ENCODE measurements at places on chromosomes 2 and 18.
A peak's percentile ranks its signal among the peaks of the same experiment; 100 is the strongest.

DNA sequence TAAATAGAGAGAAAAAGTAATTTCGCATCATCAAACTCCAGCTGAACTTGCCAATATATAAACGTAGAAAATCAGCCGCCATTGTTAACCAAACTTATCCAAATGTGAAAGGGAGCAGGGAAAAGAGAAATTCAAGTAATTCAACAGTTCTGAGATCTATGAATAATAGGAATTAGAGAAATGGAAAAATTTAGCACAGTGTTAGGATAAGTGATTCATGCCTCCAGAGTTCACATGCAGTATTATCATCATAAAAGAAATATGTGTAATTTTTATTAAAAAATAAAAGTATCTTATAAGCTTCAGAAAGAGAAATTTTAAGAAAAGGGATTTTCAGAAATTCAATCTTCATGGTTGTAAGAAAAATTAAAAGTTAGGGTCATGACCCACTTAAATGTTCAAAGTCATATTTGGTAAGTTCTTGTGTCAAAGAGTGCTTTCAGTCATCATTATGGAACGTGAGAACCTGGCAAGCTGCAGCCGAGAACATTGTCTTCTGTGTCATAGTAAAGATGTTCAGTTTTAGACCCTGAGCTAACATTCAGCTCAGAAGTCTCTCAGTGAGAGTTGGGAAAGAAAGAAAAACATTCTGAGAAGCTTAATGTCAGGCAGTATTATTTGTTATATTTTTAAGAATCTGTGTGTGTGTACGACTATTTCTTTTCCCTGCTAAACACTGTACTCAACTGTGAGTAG, 414.3 kb upstream of the RGPD4 start:
- no peak for DNase-seq

DNA sequence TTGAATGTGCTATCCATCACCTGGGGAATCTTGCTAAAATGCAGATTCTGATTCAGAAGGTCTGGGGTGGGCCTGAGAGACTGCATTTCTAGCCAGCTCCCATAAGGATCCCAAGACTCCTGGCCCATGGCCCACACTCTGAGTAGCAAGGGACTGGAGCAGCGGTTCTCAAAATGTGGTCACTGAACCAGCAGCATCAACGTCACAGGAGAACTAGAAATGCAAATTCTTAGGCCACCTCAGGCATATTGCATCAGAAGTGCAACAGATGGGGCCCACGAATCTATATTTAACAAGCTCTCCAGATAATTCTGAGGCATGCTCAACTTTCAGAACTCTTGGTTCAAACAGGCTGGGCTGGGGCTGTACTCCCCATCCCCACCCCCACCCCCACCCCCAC, 74.6 kb downstream of the DHRS9 start:
- no peak for DNase-seq

GRCh38 chr2:121255358-121255757, 29.6 kb downstream of the TFCP2L1 start:
- no peak for DNase-seq

DNA sequence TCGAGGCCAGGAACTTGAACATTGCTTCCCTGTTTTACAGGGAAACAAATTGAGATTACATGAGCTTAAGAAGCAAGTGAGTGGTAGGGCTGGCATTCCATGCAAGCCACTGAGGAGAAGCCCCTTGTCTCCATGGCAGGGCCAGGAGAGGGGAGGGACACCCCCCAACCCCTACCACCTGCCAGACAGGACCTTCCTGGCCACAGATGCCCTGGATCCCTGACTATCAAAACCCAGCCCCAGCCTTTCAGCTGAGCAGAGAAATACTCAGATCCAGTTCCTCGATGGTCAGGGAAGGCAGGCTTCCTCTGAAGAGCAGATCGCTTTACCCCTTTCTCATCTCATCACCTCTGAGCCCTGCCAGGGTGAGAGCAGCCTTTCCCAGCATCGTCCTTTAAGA, 53.8 kb upstream of the ALPP start:
- no peak for DNase-seq

DNA sequence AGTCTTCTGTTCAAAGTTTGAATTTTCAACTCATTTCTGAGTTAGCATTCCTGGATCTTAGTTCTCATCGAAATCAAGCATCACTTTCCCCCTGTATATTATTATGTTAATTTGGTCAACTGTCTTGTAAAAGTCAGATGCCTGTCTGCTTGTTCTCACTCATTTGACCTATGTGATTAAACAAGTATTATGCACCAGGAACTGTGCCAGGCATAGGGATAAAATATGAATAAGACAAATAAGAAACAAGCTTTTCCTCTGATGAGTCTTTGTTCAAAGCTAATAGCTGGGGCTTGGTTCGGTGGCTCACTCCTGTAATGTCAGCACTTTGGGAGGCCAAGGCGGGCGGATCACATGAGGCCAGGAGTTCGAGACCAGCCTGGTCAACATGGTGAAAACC, 19.7 kb upstream of the EMILIN2 start:
- DNase-seq = no peak

GRCh38 chr2:181814057-181814491, 77.5 kb upstream of the ITPRID2 start:
- DNase-seq = no peak

DNA sequence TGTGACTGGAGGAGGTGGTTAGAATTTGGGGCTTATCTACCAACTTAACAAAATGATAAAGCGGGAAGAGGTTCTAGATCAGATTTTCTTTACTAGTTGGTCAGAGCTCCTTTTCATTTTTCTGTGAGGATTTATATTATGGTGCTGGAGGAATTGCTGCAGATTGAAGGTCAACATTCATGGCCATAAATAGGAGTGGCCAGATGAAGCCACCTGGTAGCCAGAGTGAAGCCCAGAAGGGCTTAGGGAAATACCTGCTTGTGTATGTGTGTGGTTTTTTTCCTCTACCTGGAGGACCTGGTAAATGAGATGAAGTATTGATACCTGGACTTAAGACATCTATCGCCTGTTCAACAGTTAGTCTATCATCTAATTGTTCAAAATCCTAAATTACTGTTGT, 122.9 kb upstream of the MSTN start:
- DNase-seq = no peak

GRCh38 chr2:216220976-216221375, 111.8 kb downstream of the XRCC5 start:
- no peak for DNase-seq

DNA sequence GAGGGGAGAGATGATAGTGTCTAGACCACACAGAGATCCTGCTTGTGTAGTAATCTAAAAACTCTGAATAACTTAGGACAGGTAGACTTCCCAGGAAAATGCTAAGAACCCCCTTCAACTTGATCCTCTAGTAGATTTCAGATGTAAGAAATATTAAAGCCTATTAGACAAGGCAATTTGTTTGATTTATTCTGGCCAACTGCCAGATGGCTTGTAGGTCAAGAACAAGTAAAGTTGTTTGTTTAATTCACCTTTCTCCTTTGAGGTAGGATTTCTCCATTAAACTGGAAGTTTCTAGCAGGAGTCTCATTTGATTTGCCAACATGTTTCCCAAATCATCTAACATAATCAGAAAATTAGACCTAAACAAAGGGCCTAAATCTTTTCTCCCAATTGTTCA, 48.6 kb downstream of the SH3RF3 start:
- DNase-seq = no peak

GRCh38 chr2:164766216-164766953, 75.2 kb downstream of the COBLL1 start:
- no peak for DNase-seq

DNA sequence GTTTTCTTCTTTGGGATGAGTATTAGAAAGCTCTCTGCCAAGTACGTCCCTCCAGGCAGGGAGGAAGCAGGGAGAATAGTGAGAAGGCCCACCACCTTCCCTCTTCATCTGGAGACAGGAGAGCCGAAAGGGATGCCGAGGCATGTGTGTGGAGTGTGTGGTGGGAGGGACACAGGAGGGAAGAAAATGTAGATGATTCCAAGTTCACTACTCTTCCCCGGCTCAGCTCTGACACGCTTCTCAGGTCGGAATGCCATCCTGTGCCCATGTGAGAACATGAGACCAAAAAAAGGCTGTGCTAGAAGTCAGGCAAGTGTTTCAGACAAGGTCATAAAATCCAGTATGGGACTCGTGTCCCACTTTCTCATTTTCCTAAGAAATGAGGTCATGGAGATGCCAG, 47.4 kb downstream of the GYPC start:
- DNase-seq = no peak

- DNase-seq = peak; percentile 65
Observed at GRCh38 chr2:8684878-8685696, 3.2 kb downstream of the ID2 start.

GRCh38 chr18:35807811-35808335, 164.6 kb upstream of the RMP24 start:
- no peak for DNase-seq

- no peak for DNase-seq
Observed at GRCh38 chr2:105904938-105905337, 160.2 kb downstream of the NCK2 start.

DNA sequence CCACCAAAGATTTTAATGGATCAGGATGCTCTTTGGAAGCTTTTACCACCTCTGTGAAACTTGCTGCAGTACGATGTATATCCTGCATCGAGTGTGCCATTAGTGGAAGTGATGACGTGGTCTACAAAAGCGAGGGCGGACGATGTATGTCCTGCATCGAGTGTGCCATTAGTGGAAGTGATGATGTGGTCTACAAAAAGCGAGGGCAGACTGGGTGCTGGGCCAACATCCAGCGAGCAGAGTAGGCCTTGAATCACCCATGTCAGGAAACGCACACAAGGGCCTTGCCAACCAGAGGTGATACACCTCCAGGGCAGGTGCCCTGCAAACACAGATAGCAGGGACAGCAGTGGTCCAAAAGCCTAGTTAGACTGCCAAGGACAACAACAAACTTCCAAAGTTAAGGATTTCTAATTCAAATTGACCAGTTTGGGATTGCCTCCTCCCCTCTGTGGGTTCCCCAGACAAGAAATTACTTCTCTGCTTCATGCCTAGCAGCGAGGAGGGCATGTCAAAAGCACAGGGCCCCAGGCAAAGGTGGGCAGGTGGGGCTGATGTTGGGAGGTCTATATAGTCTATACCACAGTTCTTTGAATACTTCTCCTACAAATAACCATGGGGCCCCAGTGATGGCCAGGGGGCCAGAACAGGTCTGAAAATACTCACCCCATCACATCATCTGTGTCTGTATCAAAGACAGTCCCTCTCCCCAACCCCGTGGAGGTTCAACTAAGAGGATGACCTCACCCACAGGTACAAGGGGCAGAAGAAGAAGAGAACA, 70.2 kb downstream of the ADD2 start:
- DNase-seq = no peak

DNA sequence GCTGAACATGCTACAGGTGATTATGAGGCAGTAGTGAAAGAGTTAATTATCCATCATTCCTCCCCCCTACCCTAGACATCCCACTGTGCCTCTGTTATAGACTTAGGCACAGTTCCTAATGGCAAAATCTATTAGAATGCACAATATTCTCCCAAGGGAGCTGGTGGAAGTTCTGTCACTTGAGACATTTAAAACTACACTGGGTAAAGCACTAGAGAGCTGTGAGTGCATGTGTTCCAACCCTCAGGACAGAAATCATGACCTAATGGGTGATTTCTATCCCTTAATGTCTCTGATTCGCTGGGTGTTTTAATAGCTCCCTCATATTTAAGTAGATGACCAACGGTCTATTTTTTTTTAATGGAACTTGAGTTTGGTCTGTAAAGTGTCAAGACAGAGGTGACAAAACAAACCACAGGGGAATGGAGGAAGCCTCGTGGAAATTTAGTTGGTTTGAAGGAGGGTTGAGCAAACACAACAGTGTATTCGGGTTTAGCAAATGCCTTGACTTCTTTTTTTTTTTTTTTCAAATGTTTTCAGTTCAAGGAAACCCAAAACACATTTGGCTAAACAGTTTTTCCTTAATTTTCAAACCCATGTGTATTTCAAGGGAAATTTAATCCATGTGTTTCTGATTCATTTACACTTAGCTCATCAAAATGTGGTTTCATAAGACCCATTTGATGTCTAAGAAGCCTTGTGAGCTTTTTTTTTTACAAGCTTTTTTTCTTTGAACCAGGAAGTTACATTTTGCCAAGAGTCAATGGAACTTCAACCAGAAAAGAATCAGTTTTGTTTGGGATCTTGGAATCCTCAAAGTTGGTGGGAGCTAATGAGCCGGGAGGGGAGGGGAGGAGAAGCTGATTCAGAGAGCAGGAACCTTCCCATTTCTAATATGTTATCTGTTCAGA, 665.1 kb upstream of the ZEB2 start:
- DNase-seq = no peak

DNA sequence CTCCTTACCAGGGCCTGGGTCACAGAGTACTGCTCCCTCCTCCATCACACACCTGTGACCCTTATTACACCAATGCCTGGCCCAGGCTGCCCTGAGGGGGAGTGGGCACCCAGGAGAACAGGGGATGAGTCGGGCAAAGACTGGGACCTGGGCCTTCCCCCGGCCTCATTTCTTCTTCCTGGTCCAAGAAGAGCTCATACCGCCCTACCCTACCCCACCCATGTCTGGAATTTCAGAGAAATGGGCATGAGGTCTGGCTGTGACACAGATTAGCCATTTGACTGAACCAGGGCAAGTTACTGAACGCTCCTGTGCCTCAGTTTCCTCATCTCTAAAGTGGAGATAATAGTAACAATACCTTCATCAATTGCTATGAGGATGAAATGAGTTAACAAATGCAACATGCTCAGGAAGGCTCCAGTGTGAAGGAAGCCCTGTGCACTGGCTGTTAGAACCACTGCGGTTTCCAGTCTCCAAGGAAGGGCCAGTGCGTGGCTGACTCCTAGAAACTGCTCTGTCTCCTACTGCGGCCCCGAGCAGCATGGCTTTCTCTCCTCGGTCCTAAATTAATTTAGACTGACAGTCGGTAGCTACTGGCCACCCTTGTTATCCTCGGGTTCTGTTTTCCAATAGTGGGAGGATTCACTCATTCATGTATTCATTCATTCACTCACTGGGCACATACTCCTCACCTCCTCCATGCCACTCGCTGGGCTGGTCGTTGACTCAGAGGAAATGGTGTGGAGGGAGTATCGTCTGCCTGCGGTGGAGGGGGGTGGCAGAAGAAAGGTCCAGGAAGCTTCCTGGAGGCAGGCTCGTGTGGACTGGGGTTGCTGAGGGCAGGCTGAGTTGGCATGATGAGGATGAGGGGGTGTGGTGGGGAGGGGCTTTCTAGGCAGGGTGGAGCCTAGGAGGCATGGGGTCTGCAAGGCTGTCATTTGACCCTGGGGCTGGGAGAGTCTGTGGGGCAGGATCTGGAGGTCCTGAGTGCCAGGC, 175.6 kb downstream of the GLI2 start:
- no peak for DNase-seq

- no peak for DNase-seq
Observed at GRCh38 chr2:156625360-156626170, 189.4 kb downstream of the GPD2 start.

DNA sequence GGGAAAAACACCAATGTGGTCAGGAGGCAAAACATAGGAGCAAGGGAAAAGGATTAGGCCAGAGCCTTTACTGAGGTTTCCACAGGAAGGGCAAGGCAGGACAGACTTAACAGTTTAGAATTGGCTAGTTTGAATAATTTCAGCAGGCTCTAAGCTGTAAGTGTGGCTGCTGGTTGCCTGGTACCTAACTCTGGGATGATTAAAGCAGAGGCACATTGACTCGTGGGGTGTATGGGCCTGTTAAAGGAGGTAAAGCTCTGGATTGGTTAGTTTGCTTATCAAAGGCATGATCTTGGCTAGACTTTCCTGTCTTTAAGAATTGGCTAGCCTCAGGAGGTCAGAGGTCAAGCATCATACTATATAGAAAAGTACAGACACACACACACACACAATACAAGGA, 132.6 kb downstream of the SPAG16 start:
- no peak for DNase-seq

- DNase-seq = no peak
Observed at GRCh38 chr18:8947566-8947965, 154.9 kb upstream of the NDUFV2 start.

GRCh38 chr2:53670331-53670730, 97.3 kb upstream of the CHAC2 start:
- peak; percentile 62 for DNase-seq
